Natural killer cell (primary cell): ENCODE measurements at places on chromosomes 16 and 17. TPM values are rescaled to one million over a fixed set of nuclear protein-coding genes. Genes with fewer than 3 reads are reported as not detected.

- H3K27ac ChIP-seq, result no peak overlapping the region
- no peaks in the 10 kb centered on the region for H3K27me3 ChIP-seq
- H3K4me1 ChIP-seq, result no peaks in the 10 kb centered on the region
- no peak overlapping the region for H3K4me3 ChIP-seq
- no peak for DNase-seq
- H3K36me3 ChIP-seq, result peaks cover 2% of the 10 kb centered on the region
Measured at GRCh38 chr16:50235581-50235980, 30.8 kb upstream of the ADCY7 start.

DNA sequence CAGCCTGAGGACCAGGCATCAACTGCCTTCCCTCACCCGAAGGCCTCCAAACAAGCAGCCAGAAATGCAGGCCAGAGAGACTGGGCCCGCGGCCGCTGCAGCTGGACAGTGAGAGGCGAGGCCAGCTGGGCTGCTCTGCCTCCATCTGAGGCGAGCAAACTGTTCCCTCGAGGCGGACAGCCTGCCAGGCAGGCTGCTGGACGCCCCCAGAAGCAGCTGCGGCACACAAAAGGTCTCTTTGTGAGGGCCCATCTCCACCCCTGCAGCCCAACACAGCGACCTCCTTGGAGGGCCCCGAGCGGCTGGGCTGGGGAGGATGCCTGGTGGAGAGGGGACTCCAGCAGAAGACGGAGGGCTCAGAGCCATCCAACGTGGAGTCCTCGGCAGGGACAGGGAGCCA is 4.7 kb downstream of the CORO7 start:
- DNase-seq, result no peak
- H3K27me3 ChIP-seq, result no peaks in the 10 kb centered on the region
- H3K36me3 ChIP-seq, result peaks cover 52% of the 10 kb centered on the region
- H3K4me1 ChIP-seq, result peaks cover 44% of the 10 kb centered on the region
- H3K4me3 ChIP-seq, result no peak overlapping the region
- H3K27ac ChIP-seq, result no peak overlapping the region

DNA sequence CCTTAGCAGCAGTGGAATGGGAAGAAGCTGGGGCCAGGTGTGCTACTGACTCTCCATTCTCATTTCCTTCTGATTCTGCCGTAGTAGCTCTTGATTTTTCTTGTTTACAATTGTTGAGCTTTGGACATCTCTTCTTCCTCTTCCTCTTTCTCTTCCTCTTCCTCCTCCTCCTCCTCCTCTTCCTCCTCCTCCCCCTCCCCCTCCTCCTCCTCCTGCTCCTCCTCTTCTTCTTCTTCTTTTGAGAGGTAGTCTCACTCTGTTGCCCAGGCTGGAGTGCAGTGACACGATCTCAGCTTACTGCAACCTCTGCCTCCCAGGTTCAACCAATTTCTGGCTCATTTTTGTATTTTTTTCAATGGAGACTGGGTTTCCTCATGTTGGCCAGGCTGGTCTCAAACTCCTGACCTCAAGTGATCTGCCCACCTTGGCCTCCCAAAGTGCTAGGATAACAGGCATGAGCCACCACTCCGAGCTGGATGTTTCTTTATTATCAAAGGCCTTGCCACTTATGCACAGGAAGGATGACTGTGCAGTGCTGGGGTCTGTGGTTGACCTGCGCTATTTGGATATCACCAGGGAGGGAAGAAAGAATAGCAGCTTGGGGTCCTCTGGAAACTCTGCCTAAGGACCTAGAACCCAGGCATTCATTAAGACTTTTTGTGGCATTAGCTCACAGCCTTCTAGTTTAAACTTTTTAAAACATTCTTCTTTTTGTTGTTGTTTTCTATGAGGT is 127.8 kb upstream of the KCNJ16 start:
- no peaks in the 10 kb centered on the region for H3K27me3 ChIP-seq
- no peak overlapping the region for H3K4me3 ChIP-seq
- no peaks in the 10 kb centered on the region for H3K36me3 ChIP-seq
- no peaks in the 10 kb centered on the region for H3K4me1 ChIP-seq
- no peak for DNase-seq
- H3K27ac ChIP-seq, result no peak overlapping the region

GRCh38 chr16:59013930-59014329 is 279.8 kb upstream of the GOT2 start:
- no peaks in the 10 kb centered on the region for H3K27me3 ChIP-seq
- H3K4me3 ChIP-seq, result no peak overlapping the region
- no peak for DNase-seq
- H3K36me3 ChIP-seq, result no peaks in the 10 kb centered on the region

GRCh38 chr17:42005166-42005565 is 12.1 kb downstream of the DNAJC7 start:
- peaks cover 35% of the 10 kb centered on the region for H3K36me3 ChIP-seq
- DNase-seq, result no peak
- H3K27ac ChIP-seq, result no peak overlapping the region
- no peaks in the 10 kb centered on the region for H3K27me3 ChIP-seq

GRCh38 chr17:73071066-73071999 is 21.2 kb downstream of the SLC39A11 start:
- no peaks in the 10 kb centered on the region for H3K27me3 ChIP-seq
- H3K36me3 ChIP-seq, result peaks cover 3% of the 10 kb centered on the region
- no peak overlapping the region for H3K27ac ChIP-seq
- no peaks in the 10 kb centered on the region for H3K4me1 ChIP-seq
- H3K4me3 ChIP-seq, result no peak overlapping the region
- no peak for DNase-seq

DNA sequence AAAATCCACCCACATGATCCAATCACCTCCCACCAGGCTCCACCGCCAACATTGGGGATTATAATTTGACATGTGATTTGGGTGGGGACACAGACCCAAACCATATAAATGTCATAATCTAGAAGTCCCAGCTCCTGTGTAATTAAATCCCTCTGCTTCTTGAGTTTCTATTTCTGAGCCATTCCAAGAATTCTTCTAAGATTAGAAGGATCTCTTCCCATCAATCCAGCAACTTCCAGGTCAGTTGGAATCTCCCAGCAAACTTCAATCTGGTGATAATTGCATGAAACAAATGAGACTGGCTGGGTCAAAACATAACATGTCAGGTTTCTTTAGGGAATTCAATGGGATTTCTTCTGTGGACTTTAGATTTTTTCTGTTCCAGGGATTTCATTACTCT is 127.8 kb upstream of the CDH5 start:
- no peak overlapping the region for H3K27ac ChIP-seq
- no peak overlapping the region for H3K4me3 ChIP-seq
- no peaks in the 10 kb centered on the region for H3K4me1 ChIP-seq
- H3K27me3 ChIP-seq, result no peaks in the 10 kb centered on the region

- H3K36me3 ChIP-seq, result no peaks in the 10 kb centered on the region
- DNase-seq, result no peak
- H3K4me3 ChIP-seq, result no peak overlapping the region
- H3K27me3 ChIP-seq, result no peaks in the 10 kb centered on the region
- H3K27ac ChIP-seq, result no peak overlapping the region
Measured at GRCh38 chr16:72214821-72215220, 42.9 kb upstream of the PMFBP1 start.

- H3K4me1 ChIP-seq, result no peaks in the 10 kb centered on the region
- no peaks in the 10 kb centered on the region for H3K27me3 ChIP-seq
- no peak for DNase-seq
- no peak overlapping the region for H3K27ac ChIP-seq
- H3K4me3 ChIP-seq, result no peak overlapping the region
Measured at GRCh38 chr17:64534187-64534586, 27.4 kb downstream of the CEP95 start.

DNA sequence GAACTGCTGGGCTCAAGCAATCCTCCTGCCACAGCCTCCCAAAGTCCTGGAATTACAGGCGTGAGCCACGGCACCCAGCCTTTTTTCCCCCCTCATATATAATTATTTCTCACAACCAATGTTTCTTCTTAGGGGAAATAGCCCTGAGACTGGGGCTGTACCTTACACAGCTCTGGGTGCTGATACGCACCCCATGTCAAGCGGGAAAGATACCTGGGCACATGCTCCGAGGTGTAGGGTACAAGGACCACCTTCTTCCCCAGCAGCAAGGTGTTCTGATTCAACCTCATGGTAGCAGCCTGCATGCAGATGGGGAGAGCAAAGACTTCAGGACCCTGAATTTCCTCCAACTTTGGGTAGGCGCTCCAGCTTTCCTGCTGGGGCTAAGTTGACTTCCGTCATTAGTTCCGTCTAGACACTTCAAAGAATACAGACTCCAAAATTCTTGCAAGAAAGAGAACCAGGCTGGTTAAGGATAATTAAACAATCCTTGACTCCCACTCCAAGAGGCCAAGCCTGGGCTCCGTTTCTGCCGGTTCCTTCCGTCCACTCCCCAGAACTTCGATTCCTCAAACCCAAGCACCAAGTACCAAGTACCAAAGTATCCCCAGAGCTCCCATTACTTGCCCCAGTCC is 619 bp downstream of the NAT9 start:
- H3K4me1 ChIP-seq, result peaks cover 53% of the 10 kb centered on the region
- H3K4me3 ChIP-seq, result peak overlapping the region; percentile 73
- no peak for DNase-seq
- H3K27me3 ChIP-seq, result no peaks in the 10 kb centered on the region
- peaks cover 29% of the 10 kb centered on the region for H3K36me3 ChIP-seq

GRCh38 chr17:53837131-53837530 is 14.4 kb downstream of the KIF2B start:
- H3K4me3 ChIP-seq, result no peak overlapping the region
- H3K4me1 ChIP-seq, result no peaks in the 10 kb centered on the region
- H3K27ac ChIP-seq, result no peak overlapping the region
- DNase-seq, result no peak
- H3K36me3 ChIP-seq, result no peaks in the 10 kb centered on the region
- no peaks in the 10 kb centered on the region for H3K27me3 ChIP-seq

DNA sequence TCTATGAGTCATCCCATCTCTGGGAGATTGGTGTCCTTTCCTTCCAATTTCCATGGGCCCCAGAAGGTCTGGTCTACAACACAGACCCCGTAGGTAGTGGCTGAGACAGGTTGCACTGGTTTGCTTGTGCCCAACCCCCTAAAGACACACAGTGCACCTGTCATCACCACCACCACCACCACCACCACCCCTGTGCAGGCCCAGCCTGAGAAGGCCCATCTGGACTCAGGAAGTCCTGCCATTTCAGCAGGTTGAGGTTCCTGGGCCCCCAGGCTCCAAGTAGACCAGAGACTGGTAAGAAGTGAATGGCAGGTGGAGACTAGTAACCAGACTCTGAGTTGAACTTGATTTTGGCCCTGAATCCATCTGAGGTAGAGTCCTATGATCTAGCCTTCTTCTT is 25.9 kb upstream of the PHB1 start:
- DNase-seq, result no peak
- H3K27me3 ChIP-seq, result peaks cover 3% of the 10 kb centered on the region
- H3K36me3 ChIP-seq, result no peaks in the 10 kb centered on the region
- peaks cover 12% of the 10 kb centered on the region for H3K4me1 ChIP-seq

DNA sequence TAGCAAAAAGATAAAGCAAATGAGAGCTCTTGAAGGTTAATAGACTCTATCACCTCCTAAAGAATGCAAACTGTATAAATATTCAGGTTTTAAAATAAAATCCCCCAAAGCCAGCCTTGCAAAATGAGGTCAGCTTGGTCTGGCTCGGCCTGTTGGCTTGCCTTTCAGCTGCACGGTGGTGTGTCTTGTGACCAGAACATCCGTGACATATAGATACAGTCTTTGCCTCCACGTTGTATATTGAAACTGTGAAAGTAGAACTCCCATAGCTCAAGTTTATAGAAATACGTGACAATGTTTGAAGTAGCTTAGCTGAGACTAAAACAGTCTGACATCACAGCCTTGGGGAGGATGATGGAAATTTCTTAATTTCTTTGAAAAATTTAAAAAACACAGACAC is 236.6 kb upstream of the MYOCD start:
- no peaks in the 10 kb centered on the region for H3K36me3 ChIP-seq
- H3K4me3 ChIP-seq, result no peak overlapping the region
- H3K27ac ChIP-seq, result no peak overlapping the region
- DNase-seq, result no peak
- H3K4me1 ChIP-seq, result no peaks in the 10 kb centered on the region

GRCh38 chr17:39929646-39930407 is 2.3 kb downstream of the LRRC3C start:
- H3K27ac ChIP-seq, result no peak overlapping the region
- H3K36me3 ChIP-seq, result no peaks in the 10 kb centered on the region
- H3K27me3 ChIP-seq, result no peaks in the 10 kb centered on the region
- no peak overlapping the region for H3K4me3 ChIP-seq

GRCh38 chr17:7443499-7444485 is 1.1 kb upstream of the CHRNB1 start:
- DNase-seq, result no peak
- peaks cover 58% of the 10 kb centered on the region for H3K27me3 ChIP-seq
- H3K4me3 ChIP-seq, result no peak overlapping the region
- H3K36me3 ChIP-seq, result no peaks in the 10 kb centered on the region
- no peak overlapping the region for H3K27ac ChIP-seq

- no peak for DNase-seq
- no peaks in the 10 kb centered on the region for H3K4me1 ChIP-seq
- H3K36me3 ChIP-seq, result no peaks in the 10 kb centered on the region
- no peak overlapping the region for H3K27ac ChIP-seq
Measured at GRCh38 chr16:67216612-67217490, 10.1 kb upstream of the TMEM208 start.

- no peak for DNase-seq
- H3K4me3 ChIP-seq, result no peak overlapping the region
- H3K27me3 ChIP-seq, result no peaks in the 10 kb centered on the region
- no peak overlapping the region for H3K27ac ChIP-seq
- H3K36me3 ChIP-seq, result no peaks in the 10 kb centered on the region
- peaks cover 15% of the 10 kb centered on the region for H3K4me1 ChIP-seq
Measured at GRCh38 chr16:85527042-85527766, 85.9 kb upstream of the GSE1 start.

DNA sequence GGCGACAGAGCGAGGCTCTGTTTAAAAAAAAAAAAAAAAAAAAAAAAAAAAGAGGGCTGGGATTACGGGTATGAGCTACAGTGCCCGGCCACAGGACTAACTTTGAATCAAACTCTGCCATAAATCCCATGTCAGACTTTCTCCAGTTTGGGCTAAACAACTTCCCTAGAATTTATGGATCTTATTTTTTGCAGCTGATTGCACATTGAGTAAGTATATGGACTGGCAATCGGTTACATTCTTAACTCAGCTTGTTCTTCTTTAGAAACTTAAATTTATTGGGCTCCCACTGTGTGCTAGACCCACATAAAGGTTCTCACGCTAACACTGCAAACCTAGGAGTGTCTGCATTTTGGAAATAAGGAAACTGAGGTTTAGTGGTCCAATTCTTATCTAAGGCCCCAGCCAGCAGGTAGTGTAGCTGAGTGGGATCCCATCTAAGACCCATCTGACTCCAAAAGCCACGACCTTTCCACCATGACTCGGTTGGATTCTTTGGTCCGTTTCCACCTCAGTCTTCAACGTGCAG is 718 bp upstream of the CBFB start:
- H3K27me3 ChIP-seq, result no peaks in the 10 kb centered on the region
- H3K4me3 ChIP-seq, result peak overlapping the region; percentile 55
- H3K27ac ChIP-seq, result peak overlapping the region; percentile 96
- DNase-seq, result no peak

- no peak overlapping the region for H3K27ac ChIP-seq
- no peaks in the 10 kb centered on the region for H3K36me3 ChIP-seq
- H3K4me1 ChIP-seq, result peaks cover 22% of the 10 kb centered on the region
- no peak overlapping the region for H3K4me3 ChIP-seq
- H3K27me3 ChIP-seq, result no peaks in the 10 kb centered on the region
Measured at GRCh38 chr16:29311461-29312344, 94.8 kb downstream of the NPIPB11 start.

- no peak for DNase-seq
- H3K27ac ChIP-seq, result no peak overlapping the region
- no peak overlapping the region for H3K4me3 ChIP-seq
Measured at GRCh38 chr17:49890852-49891251, 43.0 kb upstream of the TAC4 start.

HMOX2 gene
- 77.3 TPM for total RNA-seq

SPATA22 gene
- not detected for total RNA-seq

NSF gene
- 32.2 TPM for total RNA-seq

KRT13 gene
- total RNA-seq, result not detected

CCL17 gene
- not detected for total RNA-seq

ZNF267 gene
- total RNA-seq, result 56.6 TPM

LGALS3BP gene
- total RNA-seq, result 4.2 TPM

FNDC8 gene
- total RNA-seq, result not detected

ZNF750 gene
- total RNA-seq, result not detected
